ENCODE measurements at places on chromosomes 1 and 21.

DNA sequence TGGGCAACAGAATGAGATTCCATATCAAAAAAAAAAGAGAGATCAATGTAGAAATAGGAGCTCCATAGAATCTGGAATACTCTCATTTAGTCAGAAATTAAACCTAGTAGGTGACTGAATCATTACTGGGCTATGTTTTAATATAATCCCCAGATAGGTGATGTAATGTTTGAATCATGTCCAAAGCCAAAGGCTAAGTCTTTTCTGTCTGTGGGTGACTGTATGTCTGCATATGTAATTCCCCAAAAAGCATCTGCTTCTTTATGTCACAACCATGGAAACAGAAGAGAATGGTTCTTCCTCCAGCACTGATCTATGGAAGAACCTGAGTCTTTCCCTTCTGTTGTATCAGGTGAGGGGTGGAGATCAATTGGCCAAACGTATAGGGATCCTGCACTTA is 5.8 kb downstream of the LAMC2 start:
- no peak for DNase-seq

GRCh38 chr1:178169649-178170048 is 75.7 kb downstream of the RASAL2 start:
- DNase-seq: no peak

GRCh38 chr1:110585481-110585880 is 20.7 kb downstream of the KCNA2 start:
- DNase-seq: no peak

DNA sequence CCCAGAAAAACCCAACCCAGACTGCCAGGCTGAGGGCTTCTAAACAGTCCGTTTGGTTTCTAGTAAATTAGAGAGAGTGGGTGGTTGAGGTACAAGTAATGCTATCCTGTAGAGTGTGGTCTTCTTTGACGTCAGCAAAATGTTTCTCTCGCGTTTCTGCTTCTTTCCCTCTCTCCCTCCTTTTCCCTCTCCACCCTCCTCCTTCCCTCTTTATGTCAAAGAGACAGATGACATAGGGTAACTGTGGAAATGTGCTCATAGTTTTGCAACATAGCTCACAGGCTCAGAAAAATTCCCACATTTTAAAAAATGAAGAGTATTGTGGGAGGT is 158.3 kb downstream of the TOMM20 start:
- DNase-seq: no peak

Data from stimulated activated CD4-positive, alpha-beta T cell treated with anti-CD3 and anti-CD28 coated beads, TNF-alpha, amount 100 ng/mL, for 24 hours (primary cell).